ENCODE measurements at places on chromosomes 4 and X.

DNA sequence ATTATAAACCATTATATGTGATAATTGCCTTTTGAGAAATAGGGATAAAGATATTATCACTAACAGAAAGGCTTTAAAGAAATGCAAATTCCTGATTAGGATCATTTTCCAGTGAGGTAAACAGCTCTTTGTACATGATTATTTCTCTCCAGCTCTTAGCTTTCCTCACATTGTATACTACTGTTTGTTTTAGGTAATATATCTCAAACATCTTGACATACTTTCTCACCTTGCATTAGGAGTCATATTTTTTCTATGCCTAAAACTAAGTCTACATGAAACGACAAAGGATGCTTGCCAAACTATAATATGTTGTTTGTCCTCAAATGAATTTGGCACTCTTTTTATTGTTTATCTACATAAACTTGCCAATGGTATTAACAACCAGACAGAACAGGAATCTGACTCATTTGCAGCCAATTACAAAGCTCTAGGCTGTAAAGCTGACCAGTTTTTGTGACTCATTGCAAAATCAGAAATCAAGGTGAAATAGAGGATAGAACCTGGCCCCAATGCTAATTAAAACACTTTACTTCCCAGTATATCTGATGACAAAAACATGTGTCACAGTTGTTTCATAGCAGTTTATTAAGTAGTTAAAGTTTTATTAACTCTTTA lies 107.0 kb downstream of the IQCM start:
- DNase-seq: peak; percentile 39

DNA sequence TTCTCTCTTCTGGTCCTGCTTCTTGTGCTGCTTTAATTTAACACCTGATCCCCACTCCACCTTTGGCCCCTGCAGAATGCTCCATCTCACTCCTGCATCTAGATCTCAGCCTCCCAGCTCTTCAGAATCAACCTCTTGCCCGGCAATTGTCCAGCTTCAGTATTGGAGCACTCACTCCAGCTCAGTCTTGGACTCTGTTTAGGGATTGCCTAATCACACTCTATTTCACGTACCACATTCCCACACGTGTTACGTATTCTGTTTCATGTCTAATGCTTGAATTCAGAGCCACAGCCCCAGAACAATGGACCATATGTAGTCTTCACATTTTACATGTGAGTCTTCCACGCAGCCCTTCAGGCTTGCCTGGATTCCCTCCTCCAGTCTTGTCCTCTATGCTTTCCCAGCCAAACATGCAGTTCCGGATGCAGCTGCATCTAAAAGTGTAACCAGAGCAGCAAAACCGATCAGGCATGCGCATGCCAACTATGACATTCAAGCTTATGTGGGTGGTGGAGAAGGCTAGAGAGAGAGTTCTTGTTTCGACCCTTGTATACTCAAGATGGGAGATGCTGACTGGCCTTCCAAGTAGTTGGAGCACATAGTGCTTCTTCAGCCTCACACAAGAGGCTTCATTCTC lies 105.2 kb upstream of the FAM9A start:
- DNase-seq: no peak

DNA sequence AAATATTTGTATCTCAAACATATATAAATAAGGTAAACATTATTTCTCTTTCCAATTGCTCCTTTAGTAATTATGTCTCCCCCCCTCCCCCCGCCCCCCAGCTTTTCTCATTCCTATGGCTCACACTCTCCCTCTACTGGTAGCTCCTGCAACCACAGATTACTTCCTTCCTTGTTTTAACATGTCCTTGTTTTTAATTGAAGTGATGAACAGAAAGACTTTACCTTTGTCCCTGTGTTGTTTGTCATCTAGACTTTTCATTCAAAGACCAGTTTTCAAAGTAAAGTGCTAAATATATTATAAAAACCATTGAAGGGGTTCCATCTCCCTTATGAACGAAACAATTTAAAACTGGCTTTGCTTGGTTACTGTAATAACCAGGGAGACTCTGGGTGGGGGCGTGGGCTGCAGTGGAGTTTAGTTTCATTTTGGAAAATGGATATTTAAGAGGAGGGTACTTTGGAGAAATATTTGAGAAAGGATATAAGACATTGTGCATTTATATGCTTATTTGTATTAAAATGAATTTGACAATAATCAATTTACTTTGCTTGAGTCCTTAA lies 352.9 kb downstream of the RAPGEF2 start:
- peak; percentile 47 for DNase-seq

DNA sequence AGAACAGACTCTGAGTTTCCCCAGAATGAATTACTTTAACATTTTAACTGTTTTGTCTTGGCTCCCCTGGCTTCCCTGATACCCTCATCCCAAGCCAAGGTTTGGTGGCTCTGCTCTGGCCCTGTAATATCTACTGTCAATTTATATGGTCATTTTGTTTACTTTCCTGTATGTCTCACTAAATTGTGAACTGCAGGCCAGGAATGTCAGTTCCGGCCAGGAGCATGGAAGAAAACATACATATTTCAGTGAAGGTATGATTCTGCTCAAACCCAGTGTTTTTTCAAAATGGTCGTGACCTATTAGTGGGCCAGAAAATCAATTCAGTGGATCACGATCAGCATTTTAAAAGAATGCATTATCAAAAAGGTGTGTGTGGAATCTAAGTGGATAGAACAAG lies 1.2 kb downstream of the RPGR start:
- DNase-seq: no peak

GRCh38 chr4:68683034-68683433 lies 12.6 kb upstream of the UGT2B15 start:
- DNase-seq: no peak

DNA sequence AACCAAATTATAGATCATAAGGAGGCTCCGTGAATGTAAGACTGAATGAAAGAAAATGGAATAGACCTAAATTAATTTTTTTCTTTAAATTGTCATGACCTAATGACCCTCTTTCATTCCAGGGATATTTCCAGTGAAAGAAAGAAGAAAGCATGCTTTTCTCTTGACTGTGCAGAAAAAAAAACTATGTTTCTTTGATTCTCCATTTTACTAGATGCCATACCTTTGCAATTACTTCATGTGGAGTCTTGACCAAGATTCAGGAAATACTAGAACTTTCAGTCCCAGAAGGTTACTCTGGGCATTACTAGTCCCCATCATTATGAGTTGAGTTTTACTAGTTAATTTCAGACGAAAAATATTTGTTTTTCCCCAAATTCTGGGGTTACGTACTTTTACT lies 6.4 kb upstream of the COMMD8 start:
- peak; percentile 61 for DNase-seq

DNA sequence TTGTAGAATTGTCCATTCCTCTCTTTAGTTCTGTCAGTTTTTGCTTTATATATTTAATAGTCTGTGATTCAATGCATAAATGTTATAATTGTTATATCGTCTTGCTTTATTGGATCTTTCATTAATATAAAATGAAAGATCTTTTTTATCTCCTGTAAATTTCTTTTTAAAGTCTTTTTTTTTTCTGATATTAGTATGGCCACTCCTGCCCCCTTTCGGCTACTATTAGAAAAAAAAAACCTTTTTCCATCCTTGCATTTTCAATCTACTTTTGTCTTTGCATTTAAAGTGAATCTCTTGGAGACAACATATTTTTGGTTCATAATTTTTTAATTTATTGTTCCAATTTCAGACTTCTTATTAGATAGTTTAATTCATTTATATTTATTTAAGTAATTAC lies 677.4 kb upstream of the NDST4 start:
- DNase-seq: no peak

GRCh38 chr4:76434901-76435527 lies at the start of gene SHROOM3:
Gene SHROOM3 (plus strand): TSS chr4:76435229. CDS start chr4:76436053, 824 bp downstream.
- DNase-seq: peak; percentile 21

GRCh38 chr4:123315617-123316016 lies 81.0 kb upstream of the SPRY1 start:
- no peak for DNase-seq

GRCh38 chr4:16195209-16195608 lies 31.1 kb downstream of the TAPT1 start:
- no peak for DNase-seq

DNA sequence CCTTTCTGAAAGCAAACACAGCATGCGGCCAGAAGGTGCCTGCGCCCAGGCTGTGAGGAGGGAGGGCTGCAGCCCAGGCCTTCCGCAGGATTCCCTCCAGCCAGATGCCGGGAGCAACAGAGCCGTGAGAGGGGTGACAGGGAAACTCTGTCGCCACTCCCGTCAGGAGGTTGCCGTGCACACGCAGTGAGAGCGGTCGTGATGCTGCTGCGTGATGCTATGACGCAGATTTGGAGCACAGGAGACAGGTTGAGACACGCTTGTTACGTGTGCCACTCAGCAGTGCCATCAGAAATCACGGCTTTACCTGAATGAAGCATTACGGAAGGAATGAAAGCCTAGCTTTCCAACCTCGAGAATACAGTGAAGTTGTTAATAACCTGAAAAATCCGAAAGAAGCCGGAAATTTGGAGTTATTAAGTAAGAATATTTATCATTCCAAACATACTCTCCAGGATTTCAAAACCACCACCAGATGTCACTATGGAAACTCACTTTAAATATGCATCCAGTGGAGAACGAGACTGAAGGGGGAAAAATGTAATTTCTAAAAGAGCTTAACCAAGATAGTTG lies 54.4 kb downstream of the FAT1 start:
- DNase-seq: peak; percentile 86

GRCh38 chrX:54292755-54293154 lies 65.1 kb downstream of the WNK3 start:
- DNase-seq: no peak

GRCh38 chr4:89411539-89412309 lies 104.1 kb upstream of the GPRIN3 start:
- DNase-seq: peak; percentile 4

DNA sequence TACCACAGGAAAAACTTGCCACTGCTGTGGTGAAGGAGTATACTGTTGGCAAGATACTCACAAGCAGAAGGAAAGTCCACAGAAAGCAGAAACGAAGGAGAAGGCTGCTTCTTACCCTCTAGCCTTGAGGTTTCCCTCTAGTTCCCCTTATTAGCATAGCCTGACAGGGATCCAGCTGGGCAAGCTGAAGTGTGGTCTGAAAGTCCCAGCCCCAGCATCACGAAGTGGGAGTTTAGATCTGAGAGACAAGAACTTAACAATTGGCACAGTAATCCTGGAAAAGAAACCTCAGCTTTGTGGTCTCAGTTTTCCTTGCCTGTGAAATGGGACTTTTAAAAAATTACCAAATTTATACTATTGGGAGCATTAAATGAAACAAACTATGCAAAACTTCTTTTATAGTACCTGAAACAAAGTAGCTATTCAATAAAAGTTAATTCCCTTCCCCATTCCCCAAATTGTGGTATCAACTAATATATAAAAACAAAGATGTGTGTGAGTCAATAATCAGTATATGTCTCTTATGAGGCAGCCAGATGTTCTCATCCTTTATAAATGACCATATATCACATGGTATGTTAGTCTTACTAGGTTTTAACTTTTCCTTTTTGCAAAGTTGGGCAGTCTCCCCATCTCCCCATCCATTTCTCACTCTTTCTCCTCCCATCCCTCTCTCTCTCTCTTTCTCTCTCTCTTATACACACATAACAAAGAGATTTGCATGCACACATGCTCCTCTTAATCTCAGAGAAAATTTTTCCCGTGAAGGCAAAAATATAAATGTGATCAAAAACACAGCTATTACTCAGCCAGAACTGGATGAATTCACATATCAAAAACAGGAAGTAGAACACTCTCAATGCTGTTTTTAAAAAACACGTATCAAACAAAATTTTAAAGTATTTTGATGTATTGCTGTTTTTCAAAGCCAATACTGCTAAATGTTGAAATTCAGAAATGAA lies 57.8 kb downstream of the SCFD2 start:
- peak; percentile 42 for DNase-seq

DNA sequence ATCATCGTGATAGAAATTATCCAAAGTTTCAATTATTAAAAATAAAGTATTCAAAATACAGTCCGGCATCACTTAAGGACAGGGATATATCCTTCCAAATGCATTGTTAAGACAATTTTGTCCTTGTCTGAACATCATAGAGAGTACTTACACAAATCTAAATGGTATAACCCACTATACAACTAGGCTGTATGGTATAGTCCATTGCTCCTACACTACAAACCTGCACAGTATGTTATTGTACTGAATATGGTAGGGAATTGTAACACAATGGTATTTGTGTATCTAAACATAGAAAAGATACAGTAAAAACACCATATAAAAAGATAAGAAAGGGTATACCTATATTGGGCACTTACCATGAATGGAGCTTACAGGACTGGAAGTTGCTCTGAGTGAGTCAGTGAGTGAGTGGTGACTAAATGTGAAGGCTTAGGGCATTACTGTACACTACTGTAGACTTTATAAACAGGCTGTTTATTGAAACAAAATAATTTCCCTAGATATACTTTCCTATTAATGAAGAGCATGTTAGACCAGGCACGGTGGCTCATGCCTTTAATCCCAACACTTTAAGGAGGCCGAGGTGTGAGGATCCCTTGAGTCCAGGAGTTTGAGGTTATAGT lies 44.8 kb upstream of the PTPN13 start:
- peak; percentile 21 for DNase-seq

DNA sequence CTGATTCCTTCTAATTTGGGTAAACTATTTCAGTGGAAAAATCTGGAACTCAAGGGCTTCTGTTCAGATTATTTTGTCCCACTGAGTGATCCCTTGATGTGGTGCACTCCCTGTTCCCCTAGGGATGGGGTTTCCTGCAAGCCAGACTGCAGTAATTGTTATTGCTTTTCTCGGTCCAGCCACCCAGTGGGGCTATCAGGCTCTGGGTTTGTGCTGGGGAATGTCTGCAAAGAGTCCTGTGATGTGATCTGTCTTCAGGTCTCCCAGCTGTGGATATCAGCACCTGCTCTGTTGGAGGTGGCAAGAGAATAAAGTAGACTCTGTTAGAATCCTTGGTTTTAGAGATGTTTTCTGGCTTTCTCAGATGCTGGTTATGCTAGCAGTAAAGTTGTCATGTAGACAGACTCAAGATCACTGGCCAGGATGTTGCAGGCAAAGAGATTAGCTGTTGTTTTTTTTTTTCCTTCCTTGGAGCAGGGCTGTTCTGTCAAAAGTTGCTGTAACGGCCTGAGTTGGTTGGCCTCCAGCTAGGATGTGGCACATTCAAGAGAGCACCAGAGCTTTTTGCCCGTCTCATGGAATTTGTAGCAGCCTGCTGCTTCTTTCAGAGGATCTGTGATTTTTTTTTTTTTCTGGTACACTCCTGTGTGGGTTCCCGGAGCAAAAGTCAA lies 1314.0 kb downstream of the PCDH19 start:
- no peak for DNase-seq

DNA sequence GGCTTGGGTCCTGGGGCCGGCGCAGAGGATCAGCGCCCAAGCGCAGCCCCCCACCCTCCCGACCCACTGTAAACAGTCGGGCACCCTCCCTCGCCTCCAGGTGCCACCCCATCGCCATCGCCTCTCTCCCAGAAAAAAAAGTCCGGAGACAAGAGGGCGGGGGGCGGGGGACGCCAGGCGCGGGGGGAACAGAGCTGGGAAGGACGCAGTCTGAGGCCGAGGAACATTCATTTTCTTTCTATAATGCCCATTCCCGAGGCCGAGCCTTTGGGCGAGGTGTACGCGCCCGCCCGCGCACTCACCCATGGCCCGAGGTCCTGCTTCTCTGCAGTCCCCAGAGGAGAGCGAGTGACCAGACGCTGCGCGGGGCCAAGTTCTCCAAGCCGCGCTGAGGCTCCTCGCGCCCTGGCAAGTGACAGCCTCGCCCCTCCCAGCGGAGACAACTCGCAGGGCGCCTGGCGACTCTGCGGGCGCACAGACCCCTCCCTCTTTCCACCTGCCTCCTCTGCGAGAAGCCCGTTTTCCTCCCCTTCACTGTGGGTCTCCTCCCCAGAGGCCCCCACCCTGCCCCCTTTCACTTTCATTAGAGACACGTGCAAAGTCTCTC lies 63.5 kb upstream of the WDR17 start:
- DNase-seq: no peak
